Sciatic nerve (tissue), 2 donors: ENCODE measurements at places on chromosomes 5 and 9.

DNA sequence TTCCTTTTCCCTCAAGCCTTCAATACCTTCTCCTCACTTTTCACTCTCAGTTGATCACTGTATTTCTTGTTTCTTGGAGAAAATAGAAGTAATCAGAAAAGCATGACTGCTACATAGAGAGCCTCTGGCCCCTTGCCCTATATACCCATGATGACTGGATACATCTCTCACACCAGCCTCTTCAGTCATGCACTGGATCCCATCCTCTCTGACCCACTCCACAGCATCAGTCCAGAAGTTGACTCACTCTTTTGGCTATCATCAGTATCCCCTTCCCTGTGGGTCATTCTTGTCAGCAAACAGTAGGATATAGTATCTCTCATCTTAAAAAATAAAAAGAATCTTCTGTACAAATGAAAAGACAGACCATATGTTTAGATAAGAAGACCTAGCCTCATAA lies 32.9 kb downstream of the PTCD2 start:
- no peak for DNase-seq

DNA sequence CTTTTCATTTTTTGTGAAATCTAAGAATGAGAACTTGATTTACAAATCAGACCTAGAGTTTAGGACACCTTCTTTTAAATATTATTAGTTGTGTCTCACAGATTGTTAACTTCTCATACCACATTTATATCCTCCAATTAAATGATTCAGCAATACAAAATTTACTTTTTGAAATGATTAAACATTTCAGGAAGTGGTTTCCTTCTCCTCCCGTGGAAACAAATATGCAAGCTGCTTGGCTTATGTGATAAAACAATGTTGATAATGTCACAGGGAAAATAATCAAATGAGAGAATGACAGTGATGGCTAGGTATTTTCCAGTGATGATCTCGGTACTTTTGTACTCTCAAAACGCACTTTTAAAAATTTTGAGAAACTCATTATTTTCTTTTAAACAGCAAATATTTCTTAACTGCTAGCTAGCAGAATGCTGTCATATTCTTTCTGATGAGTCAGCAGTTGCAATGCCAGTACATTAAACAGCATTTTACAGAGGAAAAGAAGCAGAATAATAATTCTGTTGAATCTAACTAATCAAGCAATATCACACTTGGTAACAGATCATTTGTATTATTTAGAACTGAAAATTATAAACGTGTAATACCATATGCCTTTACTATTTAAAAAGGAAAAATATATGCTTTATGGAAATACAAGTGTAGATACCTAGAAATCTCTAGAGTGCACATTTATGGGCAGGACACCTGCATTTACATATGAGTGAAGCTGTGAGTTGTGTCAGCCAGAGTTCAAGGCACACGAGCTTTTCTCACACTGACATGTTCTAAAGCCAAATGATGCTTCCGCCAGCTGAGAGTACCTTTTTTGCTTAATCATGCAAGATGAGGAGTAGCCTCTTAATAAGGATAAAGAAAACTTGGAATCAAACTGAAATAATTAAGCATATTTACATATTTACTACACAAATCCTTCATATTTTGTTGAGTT lies 53.6 kb upstream of the CDH18 start:
- DNase-seq, result no peak

GRCh38 chr9:129876815-129877214 lies 41.6 kb downstream of the USP20 start:
- DNase-seq, result no peak

DNA sequence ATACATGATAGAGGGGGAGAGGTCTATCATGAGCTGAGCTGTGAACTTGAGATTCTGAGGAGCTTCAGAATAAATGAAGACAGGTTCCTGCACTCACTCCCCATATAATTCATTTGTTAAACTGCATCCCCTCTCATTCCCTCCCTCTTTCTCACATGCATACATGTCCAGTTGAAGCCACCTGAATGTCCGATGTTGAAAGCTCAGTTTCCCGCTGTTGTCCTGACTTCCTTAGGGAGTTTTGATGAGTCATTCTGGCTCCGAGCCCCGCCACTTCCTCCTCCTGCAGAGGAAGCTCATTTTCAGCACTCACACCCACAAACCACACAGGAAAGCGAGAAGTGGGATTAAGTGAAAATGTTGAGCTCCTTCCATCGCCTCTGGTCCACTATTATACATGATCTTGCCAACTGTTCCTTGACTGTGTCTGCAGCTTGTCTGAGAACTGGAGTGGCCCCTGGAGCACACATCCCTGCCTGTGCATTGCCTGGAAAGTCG lies 121.2 kb downstream of the CEMIP2 start:
- peak; percentile 81 for DNase-seq

DNA sequence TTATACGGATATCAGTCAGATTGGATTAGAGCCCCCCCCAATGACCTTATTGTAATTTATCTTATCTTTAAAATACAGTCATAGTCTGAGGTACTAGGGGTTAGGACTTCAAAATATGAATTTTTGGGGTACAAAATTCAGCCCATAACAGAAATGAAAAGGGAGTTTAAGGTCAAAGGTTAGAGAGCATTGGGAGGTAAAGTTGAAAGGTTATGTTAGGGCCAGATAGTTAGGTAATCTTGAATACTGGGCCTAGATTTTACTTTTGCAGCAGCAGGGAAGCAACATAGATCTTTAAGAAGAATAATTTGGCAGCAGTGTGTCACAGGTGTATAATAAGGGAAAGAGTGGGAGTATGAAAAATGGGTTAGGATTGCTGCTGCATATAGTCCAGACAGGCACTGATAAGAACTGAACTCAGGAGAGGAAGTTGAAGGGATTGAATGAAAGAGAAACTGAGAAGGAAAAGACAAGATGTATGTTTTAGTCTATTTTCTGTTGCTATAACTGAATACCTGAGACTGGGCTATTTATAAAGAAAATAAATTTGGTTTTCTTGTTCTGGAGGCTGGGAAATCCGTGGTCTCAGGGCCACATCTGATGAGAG lies 10.7 kb upstream of the GCNT4 start:
- DNase-seq, result no peak

DNA sequence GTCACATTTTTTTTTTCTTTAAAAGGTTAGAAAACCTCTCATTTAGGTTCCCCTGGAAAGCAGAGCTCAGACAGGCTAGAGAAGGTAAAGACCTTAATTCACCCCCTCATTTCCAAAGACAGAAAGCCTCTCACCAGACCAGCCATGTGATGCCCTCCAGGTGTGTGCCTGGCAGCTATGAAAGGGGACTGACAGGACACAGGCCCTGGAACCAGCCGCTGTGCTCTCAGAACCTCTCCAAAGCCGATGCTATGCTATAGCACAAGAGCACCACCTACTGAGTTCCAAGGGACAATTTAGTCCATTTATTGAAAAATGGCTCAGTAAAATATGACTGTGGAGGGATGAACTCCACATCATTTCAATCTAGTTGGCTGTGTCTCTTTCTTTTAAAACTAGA lies 48.8 kb downstream of the FANCC start:
- no peak for DNase-seq

- no peak for DNase-seq
These were observed 302.5 kb downstream of the SH3GL2 start for GRCh38 chr9:17881371-17881770.

GRCh38 chr5:14086261-14086660 lies 56.9 kb upstream of the TRIO start:
- DNase-seq, result no peak

GRCh38 chr9:126688617-126689016 lies 74.9 kb downstream of the LMX1B start:
- no peak for DNase-seq

DNA sequence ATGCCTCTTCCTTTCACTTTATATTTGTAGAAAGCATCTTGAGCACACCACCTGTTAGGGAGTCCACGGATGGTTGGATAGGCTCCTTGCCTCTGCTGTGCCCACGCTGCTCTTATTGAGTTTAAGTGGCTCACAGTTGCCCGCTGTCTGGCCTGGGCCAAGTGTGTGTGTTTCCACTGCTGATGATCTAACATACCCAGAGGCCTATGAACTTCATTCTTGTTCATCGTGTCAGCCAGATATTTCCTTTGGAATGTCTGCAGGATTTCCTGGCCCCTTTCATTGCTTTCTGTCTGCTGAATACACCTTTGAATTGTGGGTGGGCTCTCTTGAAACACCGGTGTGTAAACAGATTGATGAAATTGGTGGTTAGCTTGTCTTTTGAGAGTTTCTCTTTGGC lies 46.6 kb downstream of the MVB12B start:
- no peak for DNase-seq

- no peak for DNase-seq
These were observed 28.4 kb downstream of the PCDHGC5 start for GRCh38 chr5:141517312-141517711.

DNA sequence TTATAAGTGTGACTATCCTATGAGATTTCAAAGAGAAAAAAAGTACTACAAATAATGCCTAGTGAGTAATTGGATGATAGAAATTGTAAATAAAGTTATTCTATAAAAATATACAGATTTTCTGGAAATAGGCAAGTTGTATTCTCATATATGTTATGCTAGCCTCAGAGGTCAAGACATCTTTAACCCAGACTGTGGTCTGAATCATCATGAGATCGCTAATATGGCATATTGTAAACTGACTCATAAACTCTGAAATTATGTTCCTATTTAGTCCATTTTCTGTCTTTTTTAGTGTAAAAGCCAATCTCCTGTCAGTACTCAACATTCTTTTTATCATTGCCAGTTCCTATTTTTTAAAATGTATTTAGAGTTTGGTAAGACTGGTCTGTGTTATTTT lies 14.2 kb downstream of the LOX start:
- no peak for DNase-seq

- DNase-seq, result no peak
These were observed 7.1 kb downstream of the LRRC26 start for GRCh38 chr9:137162505-137163364.

DNA sequence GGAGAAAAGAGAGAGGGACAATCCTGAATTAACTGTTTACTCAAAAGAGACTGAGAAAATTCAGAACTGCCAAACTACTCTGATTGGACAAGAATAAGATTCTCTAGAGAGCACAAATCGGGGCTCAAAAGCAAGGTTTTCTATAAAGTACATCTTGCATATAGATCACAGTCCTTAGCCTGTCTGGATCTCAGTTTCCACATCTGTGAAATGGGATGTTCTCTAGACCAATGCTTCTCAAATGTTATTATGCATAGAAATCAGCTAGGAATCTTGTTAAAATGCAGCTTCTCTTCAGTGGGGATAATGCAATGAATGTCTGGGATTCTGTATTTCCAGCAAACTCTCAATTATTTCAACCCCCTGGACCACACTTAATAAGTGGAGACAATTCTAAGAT lies 231.6 kb downstream of the ESM1 start:
- no peak for DNase-seq

DNA sequence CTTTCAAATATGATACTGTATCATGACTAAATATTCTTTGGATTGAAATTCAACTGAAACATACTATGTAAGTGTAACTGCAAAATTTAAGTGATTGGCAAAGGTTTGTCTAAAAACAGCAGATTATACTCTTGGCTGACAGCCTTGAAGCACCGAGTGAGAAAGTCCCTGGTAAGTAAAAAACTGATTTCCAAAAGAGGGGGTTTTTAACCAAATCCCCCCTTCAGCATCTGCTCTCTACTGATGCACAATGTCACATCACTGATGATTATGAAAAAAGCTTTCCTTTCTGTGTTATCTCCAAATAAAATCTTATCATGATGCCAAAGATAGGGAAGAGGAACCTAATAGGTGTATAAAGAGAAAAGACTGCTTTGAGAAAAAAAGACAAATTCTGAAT lies 141.0 kb downstream of the MEF2C start:
- no peak for DNase-seq

GRCh38 chr5:80072103-80073073 lies 37.2 kb downstream of the THBS4 start:
- DNase-seq, result no peak

DNA sequence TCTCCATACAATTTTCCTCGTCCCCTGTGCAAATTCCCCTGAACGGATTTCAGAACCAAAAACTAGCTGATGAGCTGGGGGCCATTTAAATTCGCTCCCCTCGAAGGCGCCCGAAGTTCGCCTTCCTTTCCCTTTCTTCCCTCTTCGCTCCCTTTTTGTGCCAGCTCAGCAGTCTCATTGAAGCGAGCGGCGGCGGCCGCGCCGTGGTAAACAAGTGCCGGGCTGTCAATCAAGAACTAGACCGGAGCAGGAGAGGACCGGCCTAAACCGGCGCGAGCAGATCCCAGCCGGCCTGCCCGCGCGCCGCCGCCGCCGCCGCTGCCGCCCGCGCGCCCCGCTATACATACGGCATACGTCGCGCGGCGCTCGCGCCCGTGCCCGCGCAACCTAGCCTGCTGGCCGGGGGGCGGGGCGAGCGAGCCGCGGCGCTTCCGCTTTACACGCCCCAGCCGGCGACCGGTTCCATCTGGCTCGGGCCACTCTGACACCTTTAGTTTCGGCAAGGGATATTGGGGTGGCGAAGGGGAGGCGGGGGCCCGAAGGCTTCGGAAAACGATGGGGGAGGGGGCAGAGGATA lies 3.1 kb downstream of the ARRDC3 start:
- DNase-seq, result peak; percentile 96

GRCh38 chr5:37283214-37283820 lies 34.1 kb upstream of the CPLANE1 start:
- DNase-seq, result no peak

DNA sequence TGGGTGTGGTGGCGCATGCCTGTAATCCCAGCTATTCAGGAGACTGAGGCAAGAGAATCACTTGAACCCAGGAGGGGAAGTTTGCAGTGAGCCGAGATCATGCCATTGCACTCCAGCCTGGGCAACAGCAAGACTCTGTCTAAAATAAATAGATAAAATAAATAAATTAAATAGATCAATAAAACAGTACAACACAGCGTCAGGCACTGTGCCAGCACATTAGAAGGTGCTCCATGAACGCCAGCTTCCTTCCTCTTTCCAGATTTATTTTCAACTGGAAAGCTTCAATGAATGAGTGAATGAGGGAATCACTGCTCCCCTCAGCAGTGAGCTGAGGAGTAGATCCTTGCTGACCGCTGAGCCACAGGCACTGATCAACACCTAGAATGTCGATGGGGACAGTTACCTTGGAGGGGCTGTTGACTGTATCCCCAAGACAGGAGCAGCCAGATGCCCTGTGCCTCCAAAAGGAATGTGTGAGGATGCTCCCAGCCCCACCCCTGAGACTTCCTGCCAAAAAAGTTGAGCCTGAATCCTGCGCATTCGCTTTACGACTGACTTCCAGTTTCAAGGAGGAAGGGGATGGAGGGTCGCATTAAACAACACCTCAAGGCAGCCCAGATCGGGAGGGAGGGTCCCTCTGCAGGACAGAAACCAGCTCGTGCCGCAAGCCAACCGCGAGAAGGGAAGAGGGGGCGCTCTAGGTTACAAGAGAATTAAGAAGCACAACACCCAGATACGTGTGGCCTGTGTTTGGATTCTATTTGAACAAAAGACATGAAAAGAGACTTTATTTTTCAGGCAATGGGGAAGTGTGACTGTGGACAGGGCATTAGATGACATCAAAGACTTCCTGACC lies 54.0 kb upstream of the CNOT6 start:
- DNase-seq, result no peak

GRCh38 chr9:35688558-35689541 lies 875 bp downstream of the TPM2 start:
- DNase-seq, result no peak
